Stimulated activated CD4-positive, alpha-beta T cell treated with anti-CD3 and anti-CD28 coated beads, Interleukin-1b, Interleukin-23, amount 100 ng/mL, for 48 hours (primary cell): ENCODE measurements at places on chromosomes 2 and 18.

- no peak for DNase-seq
Measured at GRCh38 chr2:73489053-73489452, 103.4 kb downstream of the ALMS1 start.

- no peak for DNase-seq
Measured at GRCh38 chr18:13434854-13435253, 216.3 kb downstream of the LDLRAD4 start.

DNA sequence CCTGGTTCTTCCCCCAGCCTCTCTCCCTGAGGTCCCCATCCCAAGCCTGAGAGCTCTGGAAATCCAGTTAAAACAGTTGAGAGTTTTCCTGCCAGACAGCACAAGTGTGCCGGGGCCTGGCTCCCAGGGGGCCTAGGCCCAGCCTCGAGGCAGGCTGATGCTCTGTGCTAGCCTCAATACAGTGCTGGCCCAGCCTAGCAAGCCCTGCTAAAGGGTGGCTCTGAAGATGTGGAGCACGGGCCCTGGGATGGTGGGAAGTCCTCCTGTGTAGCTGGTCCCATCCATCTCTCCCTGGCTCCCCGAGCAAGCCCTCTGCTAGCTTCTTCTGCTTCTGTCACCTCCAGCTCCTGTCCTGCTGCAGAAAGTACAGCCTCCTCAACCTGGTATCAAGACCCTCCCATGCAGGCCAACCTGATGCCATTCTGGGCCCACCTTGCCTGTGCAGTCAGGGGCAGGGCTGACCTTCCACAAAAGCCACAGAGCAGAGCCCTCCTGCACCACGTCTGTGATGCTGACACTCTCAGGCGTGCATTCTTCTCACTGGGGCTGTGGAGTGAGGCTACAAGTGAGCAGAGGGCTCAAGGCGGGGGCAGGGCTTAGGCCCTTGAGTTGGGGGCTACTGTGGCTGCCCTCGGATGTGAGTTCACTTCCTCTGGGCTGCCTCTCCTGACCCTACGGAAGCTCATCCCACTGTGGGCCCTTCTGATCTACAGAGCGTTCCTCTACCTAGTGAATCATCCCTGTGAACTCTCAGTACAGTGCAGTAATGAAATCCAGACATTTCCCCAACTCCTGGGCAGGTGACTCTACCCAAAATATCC is 60.1 kb upstream of the LAPTM4A start:
- DNase-seq = no peak

DNA sequence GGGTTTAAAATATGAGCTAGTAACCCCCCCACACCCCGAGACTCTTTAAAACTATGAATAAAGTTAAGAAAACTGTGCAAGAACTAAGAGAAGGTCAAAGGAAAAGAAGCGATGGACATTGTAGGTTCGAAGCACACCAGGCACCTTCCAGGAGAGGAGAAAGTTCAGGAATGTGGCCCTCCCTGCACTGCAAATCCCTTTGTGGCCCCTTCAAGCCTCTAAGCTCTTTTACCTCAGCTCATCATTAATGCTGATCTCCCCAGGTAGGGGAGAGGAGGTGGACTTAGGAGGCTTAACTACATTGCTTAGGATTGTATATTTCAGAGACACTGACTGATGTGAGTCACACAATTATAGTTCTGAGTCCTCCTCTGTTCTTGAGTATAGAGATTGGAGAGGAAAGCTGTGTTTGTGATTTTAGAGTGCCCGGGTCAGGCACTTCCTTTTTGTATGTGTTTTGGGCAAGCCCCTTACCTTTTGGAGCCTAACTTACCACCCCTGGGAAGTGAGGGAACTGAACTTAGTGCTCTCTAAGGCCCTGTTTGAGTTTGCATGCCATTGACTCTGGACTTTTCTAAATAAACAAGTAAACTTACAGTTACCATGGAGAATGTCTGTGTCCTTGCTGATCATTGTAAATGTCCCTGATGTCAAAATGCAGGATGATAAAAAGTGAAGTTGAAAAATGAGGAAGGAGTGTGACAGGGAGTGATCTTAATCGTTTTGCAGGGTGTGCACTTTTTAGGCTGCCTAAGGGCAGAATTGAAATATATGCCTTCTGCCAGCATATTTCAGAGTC is 140.8 kb upstream of the ZEB2 start:
- DNase-seq = no peak

DNA sequence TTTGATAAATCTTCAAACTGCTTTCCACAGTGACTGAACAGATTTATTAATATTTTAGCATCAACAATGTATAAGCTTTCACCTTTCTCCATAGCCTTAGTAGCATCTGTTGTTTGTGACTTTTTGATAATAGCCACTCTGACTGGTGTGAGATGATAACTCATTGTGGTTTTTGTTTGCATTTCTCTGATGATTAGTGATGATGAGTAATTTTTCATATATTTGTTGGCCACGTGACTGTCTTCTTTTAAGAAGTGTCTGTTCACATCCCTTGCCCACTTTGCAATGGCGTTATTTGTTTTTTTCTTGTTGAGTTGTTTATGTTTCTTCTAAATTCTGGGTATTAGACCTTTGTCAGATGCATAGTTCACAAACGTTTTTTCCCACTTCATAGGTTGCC is 952.9 kb downstream of the TRIB2 start:
- no peak for DNase-seq

DNA sequence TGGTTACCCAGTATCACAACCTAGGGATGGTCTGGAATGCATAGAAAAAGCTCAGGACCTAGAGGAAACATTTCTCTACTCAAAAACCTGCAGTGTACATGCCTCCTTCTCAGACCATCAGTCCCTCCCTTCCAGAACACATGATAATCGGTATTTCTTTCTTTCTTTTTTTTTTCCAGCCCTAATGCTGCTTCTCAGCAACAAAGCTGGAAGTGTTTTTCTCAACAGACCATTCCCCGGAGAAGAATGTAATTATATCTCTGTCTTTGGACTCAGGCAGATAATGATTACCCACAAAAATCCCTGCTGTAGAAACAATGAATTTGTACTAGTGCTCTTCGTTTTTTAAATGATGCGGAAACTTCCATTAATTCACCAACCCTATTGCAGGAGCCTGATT is 44.1 kb upstream of the NDUFV2 start:
- no peak for DNase-seq

DNA sequence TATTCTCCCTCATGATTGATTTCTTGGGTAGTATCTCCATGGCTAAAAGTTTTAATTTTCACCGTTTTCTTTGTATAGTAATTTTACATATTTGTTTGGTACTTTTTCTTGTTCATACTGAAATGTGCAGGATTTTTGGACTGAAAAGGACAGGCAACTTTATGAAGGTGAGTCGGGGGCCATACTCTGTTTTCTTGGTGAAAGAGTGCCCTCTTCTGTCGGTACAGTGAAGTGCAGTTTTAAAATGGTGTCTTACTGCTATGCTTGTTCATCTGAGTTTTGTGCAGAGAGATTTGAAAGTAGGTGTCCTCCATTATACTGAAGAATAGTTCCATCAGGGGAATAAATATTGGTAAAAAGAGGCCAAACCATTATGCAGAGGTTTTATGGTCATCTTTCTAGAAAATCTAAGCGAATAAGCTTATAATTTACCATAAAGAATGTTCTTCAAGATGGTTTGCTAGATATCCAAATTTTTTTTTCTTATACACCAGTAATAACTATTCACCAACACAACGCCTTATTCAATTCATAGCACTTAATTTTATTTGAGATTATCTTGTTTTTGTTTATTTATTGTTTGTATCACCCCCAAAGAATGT is 8.7 kb upstream of the SERPINB13 start:
- DNase-seq = no peak

- no peak for DNase-seq
Measured at GRCh38 chr2:124646166-124646815, 621.2 kb downstream of the CNTNAP5 start.

GRCh38 chr2:72292433-72292832 is 144.8 kb upstream of the CYP26B1 start:
- no peak for DNase-seq

DNA sequence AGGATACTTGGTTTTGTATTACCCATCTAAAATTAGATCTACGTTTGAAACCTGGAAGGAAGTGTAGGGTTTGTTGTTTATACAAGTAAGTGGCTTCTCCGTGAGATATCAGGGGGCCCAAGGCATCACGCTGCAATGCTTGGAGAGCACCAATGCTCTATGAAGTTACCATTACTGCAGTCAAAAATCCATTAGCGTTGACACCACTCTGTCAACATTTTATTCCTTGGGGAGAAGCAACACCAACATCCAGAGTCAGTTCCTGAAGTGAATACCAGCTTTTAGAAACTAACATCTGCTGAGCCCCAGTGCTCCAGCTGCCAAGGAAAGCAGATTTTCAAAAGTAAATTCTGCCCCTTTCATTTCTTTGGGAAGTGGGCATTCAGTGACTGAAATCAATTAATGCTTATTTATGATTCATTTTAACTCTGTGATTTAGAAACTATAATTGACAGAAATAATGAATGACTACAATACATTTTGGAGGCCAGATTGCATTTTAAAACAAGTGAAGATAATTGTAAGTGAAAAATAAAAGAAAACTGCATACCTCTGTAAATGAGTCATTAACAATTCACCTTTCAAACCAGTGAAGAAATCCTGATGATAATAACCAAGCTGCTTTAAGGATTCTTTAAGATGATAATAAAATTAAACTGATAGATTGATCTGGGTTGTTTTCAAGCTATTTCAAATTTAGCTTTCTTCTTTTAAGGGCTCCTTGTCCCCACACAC is 30.5 kb downstream of the LRP1B start:
- no peak for DNase-seq

DNA sequence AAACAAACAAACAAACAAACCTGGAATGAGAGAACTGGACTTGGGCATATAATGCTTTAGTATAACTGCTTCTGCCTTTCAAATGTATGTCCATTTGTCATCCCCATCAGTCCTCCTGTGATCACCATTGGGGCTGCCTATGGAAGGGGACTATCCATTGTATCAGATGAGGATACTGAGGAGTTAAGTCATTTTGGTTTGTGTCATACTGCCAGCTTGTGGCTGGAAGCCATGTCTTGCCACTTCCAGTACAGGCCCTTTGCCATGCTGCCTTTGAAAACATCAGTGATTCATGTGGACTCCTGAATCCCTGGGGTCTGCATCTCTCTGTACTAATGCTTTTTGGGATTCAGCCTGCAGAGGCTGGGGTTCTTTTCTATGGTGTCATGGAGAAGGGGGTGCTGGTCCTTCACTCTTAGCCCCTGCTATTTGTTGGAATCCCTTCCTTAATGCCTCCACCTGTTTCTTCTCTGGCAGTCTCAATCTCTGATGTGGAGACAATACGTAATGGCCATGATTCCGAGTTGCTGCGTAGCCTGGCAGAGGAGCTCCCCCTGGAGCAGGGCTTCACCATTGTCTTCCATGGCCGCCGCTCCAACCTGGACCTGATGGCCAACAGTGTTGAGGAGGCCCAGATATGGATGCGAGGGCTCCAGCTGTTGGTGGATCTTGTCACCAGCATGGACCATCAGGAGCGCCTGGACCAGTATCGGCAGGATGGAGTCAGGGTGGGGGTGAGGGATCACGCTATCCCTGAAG is 10.6 kb downstream of the PLCD4 start:
- no peak for DNase-seq

DNA sequence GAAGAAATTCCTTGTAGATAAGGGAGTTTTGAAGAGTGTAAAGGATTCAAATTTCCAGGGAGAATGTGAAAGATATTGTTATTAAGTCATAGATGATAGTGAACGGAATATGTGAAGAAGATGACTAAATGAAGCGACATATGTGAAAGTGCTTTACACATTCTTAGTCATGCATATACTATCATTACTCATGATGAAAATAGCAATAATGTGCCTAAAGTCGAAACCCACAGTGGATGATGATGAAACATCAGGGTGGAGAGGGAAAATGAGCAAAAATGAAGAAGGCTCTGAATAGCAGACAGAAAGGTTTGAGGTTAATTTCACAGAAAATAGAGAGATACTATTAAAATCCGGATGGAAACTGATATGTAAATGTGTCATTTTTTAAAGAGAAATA is 1237.1 kb downstream of the LRP1B start:
- no peak for DNase-seq

- no peak for DNase-seq
Measured at GRCh38 chr2:108354136-108354535, 23.6 kb upstream of the SULT1C4 start.

- no peak for DNase-seq
Measured at GRCh38 chr2:234145511-234145910, 95.0 kb downstream of the SPP2 start.

- no peak for DNase-seq
Measured at GRCh38 chr2:28664120-28664842, 87.3 kb upstream of the PPP1CB start.

DNA sequence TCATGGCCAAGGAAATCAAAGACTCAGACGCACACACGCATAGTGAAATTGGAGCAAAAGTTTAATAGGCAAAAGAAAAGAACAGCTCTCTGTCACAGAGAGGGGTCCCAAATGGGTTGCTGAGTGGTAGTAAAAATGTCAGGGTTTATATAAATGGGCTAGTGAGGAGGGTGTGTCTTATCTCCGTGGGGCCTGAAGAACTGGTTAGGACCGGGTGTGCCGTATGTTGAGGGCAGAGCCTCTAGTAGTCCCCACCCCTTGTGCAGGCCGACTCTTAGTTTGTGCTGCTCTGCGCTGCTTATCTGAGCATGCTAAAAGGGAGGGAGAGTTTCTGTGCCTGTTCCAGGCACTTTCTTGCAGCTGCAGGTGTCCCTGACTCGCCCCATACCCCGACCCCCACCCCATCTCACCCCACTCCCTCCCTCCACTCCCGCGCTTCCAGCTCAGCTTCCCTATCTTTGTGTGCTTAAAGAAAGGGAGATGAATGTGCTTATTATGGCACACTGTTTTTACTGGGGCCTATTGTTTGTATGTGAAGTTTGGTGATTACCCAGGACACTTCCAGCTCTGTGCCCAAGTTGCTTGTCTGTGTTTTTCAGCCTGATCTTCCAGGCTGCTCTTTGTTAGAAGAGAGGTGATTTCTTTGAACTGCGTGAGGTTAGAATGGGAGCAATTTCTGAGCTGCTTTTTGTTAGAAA is 167.4 kb downstream of the SPAG16 start:
- DNase-seq = no peak

DNA sequence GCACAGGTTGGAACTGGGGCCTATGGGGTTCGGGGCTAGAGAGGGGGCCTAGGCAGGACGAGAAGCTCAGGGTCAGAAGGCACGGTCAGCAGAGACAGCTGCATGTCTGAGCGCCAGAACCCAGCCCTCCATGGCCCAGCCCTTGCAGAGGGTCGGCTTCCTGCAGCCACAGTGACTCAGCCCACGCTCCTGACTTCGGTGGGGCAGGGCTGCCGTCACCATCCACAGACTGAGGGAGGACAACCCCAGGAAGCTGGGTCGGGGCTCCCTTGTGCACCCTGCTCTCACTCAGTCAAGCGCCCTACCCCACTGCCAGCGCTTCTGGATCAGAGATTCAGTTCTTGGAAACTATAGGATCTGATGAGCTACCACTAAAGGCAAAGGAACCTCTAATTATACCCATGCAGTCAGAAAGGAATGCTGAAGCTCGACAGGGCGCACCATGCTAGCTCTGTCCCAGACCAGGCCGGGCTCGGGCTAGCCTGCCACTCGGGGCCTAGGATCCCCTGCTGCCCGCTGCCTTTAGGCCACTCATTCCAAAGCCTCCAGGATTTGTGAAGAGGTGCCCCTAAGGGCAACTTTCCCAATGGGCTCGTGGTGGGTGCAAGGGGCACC is 3.0 kb downstream of the ACTR1B start:
- no peak for DNase-seq
